ENCODE measurements at places on chromosomes 16 and 17.

DNA sequence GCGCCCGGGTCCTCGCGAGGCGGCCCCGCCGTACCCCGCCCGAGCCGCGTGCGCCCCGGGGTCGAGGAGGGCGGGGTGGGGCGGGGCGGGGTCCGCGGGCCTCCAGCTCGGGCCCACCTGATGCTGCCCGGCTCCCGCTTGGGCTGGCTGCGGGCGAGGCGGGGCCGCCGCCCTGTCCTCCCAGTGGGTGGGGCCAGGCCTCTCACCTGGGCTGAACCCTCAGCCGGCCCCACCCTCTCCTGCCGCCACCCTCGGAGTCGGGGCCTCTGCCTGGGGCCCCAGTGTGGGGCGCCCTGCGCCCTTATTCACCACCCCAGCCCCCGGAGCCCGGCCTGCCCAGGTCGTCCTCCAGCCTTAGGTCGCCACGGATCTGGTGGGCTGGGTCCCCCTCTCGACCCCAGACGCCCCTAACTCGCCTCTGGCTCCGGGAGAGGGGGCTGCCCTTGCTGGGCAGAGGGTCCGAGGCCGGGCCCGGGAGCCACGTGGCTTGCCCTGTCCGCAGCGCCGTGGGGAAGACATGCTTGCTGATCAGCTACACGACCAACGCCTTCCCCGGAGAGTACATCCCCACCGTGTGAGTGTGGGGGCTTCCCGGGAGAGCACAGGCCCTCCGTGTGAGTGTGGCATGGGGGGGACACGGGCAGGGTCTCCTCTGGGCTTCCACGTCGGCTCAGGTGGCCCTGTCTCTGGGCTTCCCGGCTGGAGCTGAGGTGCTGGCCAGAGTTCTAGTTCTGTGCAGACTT lies 578 bp downstream of the RAC3 start:
- DNase-seq, result no peak

- no peak for DNase-seq
These were observed 9.1 kb downstream of the RMI2 start for GRCh38 chr16:11354407-11354732.

- no peak for DNase-seq
These were observed 144.9 kb downstream of the SOCS1 start for GRCh38 chr16:11111150-11111549.

DNA sequence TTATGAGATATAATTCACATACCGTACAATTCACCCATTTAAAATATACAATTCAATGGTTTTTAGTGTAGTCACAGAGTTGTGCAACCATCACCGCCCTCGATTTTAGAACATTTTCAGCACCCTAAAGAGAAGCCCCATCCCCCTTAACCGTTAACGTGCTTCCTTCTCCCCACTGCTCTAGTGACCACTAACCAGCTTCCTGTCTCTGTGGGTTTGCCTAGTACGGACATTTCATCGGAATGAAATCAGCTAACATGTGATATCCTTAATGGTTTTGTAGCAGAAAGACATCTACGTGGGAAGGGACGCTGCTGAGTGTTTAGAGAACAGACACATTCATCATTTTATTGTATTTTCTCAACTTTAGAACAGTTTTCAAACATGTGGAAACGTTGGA lies 80.8 kb upstream of the HSBP1 start:
- DNase-seq, result no peak

DNA sequence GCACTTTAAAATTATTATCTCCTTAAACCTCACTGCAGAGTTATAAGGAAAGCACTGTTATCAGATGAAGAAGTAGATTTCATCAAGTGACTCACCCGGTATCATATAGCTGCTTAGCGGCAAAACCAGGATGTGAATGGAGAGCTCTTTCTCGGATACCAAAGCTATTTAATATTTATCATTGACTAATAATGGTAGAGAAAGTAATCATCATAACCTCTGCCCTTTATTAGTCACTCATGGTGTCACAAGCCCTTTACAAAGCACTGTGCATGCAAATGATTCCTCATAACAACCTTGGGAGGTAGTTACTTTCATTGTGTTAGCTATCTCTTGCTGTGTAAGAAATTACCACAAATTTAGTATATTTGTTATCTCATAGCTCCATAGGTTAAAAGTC lies 592.9 kb downstream of the MAF start:
- DNase-seq, result no peak

GRCh38 chr17:50027172-50027880 lies 28.6 kb upstream of the ITGA3 start:
- DNase-seq, result no peak

GRCh38 chr17:41863074-41863848 lies 2.0 kb downstream of the KLHL11 start:
- no peak for DNase-seq

GRCh38 chr16:2295056-2295798 lies 27.3 kb upstream of the RNPS1 start:
- DNase-seq, result no peak

DNA sequence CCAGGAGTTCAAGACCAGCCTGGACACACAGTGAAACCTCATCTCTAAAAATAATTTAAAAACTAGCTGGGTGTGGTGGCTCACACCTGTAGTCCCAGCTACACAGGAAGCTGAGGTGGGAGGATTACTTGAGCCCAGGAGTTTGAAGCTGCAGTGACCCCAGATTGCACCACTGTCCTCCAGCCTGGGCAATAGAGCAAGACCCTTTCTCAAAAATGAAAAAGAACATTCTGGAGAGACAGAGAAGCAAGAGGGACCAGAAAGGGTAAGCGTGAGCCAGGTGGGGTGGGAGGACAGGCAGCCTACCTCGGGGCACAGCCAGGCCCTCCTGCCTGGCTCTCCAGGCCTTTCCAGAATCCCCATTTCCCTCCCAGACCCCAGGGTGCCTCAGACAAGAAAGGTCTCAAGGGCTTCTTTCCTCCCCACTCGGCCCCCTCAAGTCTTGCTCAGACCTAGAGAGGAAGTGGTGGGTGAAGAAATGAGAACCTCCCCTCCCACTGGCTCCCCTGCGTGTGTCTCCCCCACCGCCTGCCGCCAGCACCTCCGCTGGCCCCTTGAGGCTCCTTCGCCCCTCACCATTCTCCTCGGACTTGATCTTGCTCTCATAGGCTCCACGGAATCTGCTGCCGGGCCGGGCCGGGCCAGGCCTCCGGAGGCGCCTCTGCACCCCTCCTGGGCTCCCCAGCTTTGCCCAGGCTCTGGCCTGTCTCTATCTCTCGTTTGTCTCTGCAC lies 503 bp downstream of the C16orf54 start:
- no peak for DNase-seq

- no peak for DNase-seq
These were observed 27.2 kb upstream of the CCL22 start for GRCh38 chr16:57331355-57331754.

- DNase-seq, result no peak
These were observed 5.5 kb upstream of the CDIPT start for GRCh38 chr16:29868396-29869009.

- no peak for DNase-seq
These were observed 14.7 kb upstream of the SLX4 start for GRCh38 chr16:3625911-3626732.

DNA sequence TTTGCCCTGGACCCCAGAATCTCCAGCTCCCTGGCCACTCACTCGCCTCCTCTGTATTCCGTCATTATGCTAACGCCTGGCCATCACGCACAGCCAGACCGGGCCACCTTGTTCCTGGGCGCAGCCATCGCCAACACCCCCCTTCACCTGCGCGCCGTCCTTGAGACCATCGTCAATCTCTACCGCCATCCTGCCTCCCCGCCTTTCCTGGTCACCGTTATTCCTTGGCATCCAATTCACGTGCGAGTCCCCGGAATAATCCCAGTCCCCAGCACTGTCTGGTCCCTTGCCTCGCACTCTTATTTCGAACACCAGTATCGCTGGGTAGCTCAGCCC lies 541 bp downstream of the VKORC1 start:
- no peak for DNase-seq

DNA sequence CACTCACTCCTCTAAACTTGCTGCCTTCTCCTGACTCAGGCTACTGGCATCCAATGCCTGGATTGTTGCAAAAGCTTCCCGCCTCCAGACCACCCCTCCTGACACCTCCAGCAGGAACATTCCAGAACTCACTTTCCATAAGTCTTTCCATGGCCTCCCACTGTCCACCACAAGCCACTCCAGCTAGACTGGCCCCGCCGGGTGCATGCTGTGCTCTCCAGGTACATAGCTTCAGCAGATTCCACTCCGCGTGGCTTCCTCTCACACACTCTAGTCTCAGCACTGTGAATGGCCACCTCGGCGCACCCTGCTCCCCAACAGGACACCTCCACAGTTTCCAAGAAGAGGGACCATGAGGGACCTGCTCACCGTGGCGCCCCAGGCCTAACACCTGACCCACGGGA lies 25.9 kb upstream of the FAAP100 start:
- no peak for DNase-seq

GRCh38 chr17:64192589-64192988 lies 62.6 kb upstream of the ERN1 start:
- no peak for DNase-seq

- no peak for DNase-seq
These were observed 49.8 kb upstream of the CBX4 start for GRCh38 chr17:79888811-79889634.

- no peak for DNase-seq
These were observed 29.7 kb upstream of the KIF2B start for GRCh38 chr17:53792997-53793396.
